Stimulated activated CD8-positive, alpha-beta memory T cell treated with anti-CD3 and anti-CD28 coated beads, Interleukin-2, amount 100 ng/mL, for 1 hour (primary cell): ENCODE measurements at places on chromosomes 7 and 10.

DNA sequence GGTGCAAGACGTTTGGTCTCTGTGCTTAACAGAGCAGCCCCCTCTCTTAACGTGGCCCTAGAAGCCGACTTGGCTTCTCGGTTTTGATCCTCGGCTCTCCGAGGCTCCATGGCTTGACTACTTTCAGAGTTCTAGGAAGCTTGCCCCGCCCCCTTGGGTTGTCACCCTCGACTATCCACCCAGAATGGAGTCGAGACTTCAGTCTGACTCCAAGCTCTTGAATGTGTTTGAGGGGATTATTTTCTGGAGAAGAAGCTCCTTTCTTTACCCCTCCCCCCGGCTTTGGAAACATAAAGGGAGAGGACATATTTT lies 448 bp downstream of the SEC24C start:
- DNase-seq = no peak

DNA sequence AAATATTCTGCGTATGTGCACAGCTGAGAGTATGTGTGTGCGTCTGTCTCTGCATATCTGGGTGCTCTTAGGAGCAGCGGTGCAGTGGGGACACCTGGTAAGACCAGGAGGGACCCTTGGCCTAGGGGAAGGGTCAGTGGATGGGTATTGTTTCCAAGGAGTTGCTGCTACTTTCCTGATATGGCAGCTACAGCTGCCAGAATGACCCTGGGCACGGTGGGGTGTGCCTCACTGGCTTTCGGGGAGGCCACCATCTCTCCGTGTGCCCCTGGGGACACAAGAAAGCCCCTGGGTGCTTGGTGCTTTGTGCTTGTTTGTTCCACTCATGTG lies 8.6 kb downstream of the PFKFB3 start:
- DNase-seq = no peak

GRCh38 chr7:134284952-134285351 lies 31.8 kb downstream of the SLC35B4 start:
- DNase-seq = no peak

- no peak for DNase-seq
These were observed 23.4 kb downstream of the MGAM2 start for GRCh38 chr7:142134909-142135308.

DNA sequence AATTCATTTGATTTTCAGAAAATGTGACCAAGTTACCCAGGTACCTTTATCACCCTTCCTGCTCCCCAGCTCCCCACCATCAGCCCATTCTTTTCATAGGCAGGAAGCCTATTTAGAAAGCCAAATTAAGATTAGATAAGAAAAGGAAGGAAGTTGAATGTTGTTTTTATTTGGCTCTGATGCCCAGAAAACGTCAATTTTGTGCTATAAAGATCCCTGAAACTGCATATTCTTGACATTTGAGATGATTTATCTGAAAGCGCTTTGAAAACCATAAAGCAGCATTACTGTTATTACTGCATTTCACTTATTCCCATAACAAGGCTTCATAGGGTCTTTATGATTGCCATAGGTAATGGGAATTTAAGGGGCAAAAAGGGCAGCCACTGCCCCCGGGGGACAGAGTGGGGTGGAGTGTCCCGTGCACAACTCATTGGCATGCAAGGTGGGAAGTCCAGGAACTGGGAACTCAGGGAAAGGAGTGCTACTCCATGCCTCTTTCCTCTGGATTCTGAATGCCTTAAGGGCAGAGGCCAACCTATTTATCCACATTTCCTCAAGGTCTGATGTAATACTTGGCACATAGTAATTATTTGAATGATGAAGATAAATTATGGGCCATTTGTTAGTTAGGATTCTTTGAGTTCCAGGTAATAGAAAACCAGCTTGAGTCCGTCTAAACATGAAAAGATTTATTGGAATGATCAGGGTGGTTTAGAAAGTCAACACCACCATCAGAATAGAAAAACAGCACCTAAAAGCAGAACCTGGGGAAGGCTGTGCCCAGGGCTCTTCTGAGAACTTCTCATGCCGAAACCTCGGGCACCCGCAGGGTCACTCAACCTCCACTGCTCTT lies 100.6 kb upstream of the ELMO1 start:
- no peak for DNase-seq

GRCh38 chr10:104767745-104768144 lies 126.7 kb downstream of the SORCS3 start:
- DNase-seq = no peak

- no peak for DNase-seq
These were observed 5.9 kb upstream of the ITGA8 start for GRCh38 chr10:15725603-15726002.

- no peak for DNase-seq
These were observed 129.5 kb downstream of the PTPRN2 start for GRCh38 chr7:158458096-158458495.

DNA sequence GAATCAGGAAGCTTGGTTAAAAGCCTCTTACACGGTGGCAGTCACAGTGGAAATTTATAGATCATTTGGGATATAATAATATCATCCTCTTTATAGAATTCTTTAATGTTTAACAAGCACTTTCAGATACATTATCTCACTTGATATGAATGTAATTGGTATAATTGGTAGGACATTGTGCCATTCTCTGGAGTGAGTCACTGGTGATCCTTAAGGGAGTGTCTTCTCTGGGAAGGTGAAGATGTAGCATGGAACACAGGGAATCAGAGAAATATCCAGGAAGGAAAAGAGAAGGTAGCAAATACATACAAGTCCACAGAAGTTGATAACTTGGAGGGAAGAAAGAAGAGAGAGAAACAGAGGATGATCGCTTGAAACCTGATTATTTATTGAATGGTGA lies 9.8 kb downstream of the PTPRZ1 start:
- no peak for DNase-seq

- no peak for DNase-seq
These were observed 15.8 kb downstream of the NET1 start for GRCh38 chr10:5428133-5428532.

GRCh38 chr7:10022957-10023356 lies 950.7 kb upstream of the PHF14 start:
- no peak for DNase-seq

GRCh38 chr10:99711129-99711719 lies 20.7 kb downstream of the COX15 start:
- DNase-seq = peak; percentile 1

DNA sequence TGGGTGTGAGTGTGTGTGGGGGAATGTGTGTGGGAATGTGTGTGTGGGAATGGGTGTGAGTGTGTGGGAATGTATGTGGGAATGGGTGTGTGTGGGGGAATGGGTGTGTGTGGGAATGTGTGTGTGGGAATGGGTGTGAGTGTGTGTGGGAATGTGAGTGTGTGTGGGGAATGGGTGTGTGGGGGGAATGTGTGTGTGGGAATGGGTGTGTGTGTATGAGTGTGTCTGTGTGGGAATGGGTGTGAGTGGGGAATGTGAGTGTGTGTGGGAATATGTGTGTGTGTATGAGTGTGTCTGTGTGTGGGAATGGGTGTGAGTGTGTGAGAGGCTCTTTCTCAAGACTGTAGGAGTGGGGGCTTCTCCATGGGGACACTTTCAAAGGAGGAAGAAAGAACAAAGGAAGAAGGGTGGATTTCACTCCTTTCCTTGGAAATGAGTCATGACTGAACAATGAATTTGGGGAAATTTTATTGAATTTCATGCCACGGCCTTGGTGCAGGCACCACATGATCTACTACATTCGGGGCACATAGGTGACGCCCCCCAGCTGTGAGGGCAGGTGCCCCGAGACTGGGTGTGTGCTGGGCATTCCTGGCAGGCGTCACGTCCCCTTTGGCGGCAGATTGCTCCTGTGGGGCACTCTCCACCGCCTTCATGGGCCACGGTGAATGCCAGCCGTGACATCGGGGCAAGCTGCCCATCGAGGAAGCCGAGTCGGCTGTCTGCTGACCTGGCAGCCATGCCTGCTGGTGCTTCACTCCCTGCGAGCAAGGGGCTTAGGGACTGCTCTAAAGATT lies 88.8 kb upstream of the INSIG1 start:
- DNase-seq = no peak

DNA sequence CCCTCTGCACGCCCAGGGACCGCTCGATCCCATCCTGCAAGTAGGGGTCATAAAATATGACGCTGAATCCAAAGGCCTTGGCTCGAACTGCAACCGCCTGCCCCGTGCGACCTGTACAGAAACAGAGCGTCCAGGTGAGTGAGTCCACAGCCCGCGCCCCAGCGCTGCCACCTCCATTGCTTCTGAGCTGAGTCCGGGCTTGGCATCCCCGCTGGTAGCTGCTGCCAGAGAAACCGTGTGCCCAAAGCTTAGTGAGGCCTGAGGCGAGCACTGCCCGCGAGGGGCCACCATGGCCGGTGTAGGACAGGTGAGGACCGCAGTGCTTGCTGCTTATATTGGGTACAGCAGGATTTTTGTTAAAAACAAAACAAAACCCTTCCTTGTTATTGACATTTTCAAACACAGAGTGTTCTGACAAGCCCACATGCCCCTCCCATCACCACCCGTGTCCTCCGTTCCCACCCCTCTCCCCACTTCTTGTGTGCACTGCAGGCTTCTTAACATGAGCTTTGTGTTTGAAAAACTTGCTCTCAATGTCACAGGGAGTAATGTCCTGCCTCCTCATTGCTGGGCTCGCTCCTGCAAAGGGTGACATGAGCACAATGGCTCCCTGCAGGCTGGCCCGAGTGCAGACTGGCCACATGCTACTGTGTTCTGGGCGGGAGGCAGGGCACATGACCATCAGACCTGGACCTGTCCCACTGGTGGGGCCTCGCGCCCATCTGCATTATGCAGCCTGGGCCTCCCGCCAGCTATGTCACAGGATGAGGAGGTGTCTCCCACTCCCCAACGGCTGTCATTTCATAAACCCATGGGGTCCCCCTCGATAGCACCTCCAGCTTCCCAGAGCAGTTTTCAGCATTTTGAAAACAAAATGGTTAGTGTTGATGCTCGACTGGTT lies 52.9 kb downstream of the ZRANB1 start:
- no peak for DNase-seq

- no peak for DNase-seq
These were observed 474.7 kb upstream of the SEMA3A start for GRCh38 chr7:84669177-84669732.

DNA sequence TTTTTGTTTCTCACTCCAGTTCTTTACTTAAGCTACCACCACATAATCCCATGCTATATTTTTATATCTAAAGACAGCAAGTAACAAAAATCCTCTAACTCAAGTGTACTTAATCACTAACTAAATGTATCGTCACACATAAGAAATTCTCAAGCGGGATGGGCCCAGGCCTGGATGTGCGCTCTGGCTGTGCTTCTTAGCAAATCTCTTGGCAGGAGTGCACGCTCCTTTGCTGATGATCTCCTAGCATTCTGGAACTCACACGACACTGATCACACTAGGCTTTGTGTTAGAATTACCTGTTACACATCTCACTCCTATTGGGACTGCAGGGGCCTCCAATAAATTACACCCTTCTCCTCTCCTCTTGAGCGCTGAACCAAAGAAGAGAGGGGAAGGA lies 46.7 kb upstream of the CALD1 start:
- no peak for DNase-seq

- DNase-seq = no peak
These were observed at the start of gene NME8 for GRCh38 chr7:37848297-37848696. NME8 (plus strand) TSS chr7:37848597; CDS start chr7:37850267, 1,670 bp downstream.
